Globus pallidus (tissue), 1 donor: ENCODE measurements at places on chromosomes 7 and 10.
A peak's percentile ranks its signal among the peaks of the same experiment; 100 is the strongest.

DNA sequence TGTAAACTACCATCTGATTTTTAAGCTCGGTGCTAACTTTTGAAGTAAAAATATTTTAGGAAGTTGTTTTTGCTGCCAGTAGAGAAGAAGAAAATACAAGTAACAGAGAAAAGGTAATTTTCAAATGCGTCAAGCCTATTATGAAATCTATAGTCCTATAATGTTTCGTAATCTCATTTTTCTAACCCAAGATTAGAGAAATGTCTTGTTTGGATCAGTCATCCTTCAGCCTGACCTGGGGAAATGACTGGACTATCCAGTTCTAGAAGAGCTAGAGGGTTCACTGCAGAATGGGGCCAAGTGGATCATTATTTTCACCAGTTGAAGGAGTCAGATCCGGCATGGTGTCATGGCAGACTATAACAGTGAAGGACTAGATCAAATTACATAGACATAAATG is 62.7 kb upstream of the FGL2 start:
- no peak for DNase-seq

GRCh38 chr10:23293973-23294590 is 50.5 kb downstream of the C10orf67 start:
- DNase-seq, result no peak

DNA sequence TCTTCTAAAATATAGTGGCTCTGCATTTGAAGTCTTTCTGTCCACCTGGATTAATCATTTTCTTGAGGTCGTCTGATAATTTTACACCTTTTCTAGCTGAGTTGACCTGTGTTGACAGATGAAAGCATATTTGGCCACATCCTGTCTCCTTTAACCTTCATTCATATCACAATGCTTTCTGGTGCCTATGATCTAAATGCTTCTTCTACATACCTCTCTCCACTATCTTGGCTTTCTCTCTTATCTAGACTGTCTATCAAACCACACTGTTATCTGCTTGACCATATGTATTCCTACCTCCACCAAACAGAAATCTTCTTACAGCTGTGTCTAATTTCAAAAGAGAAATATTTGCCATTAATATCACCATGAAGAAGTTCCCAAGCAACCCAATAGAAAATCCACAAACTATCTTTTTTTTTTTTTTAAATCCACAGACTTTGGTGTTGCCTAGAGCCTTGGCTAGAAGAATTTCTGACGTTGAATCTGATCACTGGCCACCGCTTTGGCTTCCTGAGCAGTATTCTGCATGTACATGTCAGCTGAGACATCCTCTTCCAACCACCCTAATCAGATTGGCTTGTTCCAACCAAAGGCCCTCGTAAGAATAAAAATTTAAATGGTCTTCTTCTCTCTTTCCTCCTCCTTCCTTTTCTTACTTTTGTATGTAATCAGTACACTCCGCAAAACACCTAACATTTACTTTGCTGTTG is 66.3 kb upstream of the SP4 start:
- no peak for DNase-seq

GRCh38 chr10:1410032-1410431 is 327.3 kb downstream of the ADARB2 start:
- no peak for DNase-seq

DNA sequence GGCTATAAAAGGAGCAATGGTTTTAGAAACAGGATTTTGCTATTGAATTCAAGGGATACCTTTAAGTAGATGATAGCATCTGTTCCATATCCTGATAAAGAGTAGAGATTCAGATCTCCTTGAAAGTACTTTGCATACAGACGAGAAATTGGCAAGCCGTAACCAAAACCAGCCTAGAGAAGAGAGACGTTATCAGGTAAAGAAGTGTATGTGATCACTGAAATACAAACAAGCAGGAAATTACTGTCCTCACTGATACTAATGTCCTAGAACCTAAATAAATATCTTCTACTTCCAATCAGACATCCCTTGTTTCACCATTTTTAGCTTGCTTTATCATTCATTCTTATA is 9.4 kb downstream of the PDK4 start:
- no peak for DNase-seq

DNA sequence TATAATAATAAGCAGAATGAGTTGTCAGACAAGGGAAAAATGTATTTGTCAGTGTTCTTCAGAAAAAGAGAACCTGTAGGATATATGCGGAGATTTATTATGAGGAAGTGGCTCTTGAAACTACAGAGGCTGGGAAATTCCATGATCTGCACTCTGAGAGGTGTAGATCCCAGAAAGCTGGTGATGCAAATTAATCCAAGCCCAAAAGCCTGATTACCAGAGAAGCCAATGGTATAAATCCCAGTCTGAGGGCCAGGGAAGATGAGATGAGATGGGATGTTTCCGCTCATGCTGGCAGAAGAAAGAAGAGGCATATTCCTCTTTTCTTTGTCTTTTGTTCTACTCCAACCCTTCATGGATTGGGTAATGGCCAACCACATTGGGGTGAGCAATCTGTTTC is 732.8 kb upstream of the IGFBP3 start:
- DNase-seq, result no peak

DNA sequence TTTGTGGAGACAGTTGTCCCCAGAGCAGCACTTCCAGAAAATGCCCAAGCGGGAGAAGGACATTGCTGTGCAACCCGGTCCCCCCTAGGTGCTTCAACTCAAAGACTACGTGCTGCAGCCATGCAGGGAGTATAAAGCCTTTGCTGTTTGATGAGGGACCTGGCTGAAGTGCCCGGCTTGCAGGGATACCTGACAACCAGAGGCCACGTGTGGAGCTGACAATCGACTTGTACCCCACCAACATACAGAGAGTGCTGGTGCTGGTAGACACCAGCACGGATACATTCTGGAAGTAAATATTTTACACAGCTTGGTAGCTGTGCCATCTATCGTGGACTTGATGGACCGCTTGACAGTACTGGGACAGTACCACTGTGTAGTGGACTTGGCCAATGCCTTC is 240.6 kb downstream of the CACNA2D1 start:
- DNase-seq, result no peak

DNA sequence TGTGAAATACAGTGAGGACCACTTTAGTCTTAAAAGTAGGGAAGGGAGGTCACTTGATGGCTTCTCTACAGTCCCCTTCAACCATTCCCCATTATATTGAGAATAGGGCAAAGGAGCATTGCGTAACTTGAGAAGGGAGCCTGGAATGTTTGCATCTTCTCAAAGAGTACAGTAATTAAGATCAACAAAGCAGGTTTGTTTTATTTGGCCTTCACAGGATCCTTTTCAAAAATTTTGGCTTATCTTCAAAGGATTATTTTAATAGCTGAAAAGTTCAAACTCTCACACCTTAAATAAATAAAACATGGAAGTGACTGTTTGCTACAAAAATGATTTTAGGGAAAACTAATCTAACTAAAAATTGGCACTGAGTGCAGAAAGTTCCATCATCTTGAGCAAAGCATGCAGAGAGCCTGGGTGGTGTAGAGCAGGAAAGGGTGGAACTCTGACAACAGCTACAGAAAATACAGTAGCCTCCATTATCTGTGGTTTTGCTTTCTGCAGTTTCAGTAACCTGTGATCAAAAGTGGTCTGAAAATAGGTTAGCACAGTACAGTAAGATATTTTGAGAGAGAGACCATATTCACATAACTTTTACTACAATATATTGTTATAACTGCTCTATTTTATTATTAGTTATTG is 214.0 kb downstream of the MDFIC start:
- peak; percentile 1 for DNase-seq
